ENCODE measurements at places on chromosomes 5 and 9.

- no peak for DNase-seq
Observed at GRCh38 chr9:136494531-136495215, 11.8 kb upstream of the SEC16A start.

DNA sequence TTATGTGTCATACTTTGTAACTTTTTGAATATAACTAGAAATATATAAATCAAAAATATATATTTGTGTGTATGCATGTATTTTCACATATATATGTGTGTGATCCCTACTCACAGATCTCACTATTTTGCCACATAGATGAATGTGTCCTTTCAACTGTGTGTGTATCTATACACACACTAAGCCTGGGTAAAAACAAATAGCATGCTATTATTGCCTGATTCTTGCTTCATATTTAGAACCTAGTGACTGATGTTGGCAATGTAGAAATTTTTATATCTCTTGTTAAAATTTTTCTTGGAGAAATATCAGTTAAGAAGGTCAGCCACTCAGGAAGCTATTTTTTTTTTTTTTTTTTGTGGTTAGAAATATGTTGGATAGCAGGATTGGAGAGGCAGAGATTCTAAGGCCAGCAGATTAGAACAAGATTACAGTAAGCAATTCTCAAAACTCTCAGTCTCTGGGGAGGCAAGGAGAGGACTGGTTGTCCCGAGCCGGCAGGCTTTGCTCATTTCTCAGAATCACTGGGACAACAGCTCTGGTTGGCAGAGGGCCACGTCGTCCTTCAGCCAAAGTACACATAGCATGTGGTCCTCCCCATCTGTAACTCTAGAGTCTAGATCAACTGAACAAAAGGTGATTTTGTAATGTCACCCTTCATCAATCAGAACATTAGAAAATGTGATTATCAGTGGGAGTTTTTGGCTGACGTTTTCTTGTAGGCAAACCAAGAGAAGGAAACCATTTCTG lies 19.7 kb downstream of the C6 start:
- no peak for DNase-seq

DNA sequence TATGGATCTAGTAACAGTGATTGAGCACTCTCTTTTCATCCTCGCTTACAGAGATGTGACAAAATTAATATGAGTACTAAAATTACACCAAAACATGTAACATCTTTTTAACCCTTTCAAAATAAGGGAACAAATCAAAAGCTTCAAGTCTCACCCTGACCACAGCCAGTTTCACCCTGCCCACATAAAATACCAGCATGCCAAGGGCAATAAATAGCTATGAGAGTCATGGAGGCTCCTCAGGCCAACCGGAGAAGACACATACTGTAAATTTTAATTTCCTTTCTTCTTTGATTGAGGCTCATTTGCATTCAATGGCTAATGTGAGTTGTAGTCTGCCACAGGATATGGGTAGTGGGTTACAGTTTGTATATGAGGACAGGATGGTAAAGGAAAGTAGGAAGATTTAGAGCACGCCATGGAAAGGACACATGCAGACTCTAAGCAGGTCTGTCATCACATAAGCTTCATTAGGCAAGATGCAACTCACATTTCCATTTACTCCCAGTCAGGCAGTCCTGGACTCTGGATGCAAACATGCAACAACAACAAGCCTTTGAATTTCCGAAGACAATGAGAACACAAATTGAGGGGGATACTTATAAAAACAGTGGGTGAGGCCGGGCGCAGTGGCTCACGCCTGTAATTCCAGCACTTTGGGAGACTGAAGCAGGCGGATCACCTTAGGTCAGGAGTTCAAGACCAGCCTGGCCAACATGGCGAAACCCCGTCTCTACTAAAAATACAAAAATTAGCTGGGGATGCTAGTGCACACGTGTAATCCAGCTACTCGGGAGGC lies 11.3 kb downstream of the IL4 start:
- no peak for DNase-seq

DNA sequence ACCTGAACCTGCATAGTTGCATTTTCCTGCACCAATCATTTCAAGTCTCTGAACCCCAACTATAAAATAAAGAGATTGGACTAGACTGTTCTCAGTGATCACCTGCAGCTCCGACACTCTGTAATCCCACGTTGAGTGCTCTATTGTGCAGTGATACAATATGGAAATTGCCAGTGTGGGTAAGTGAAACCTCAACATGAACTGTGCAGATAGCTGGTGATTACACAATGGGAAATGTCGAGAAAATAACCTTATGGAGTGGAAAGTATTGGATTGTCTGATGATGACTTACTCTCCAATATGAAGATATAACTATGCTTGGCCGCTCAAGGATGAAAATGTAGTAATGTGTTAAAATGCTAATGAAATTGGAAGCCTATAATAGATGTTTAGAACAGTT lies 293.1 kb upstream of the BRINP1 start:
- DNase-seq = no peak
